ENCODE measurements at places on chromosomes 3 and 15. TPM values are rescaled to one million over a fixed set of nuclear protein-coding genes. Genes with fewer than 3 reads are reported as not detected.

PLA1A gene
- total RNA-seq = 0.14 TPM

THBS1 gene
- total RNA-seq = 276 TPM

IL5RA gene
- total RNA-seq = not detected

SLC35A5 gene
- 28.0 TPM for total RNA-seq

PIGBOS1 gene
- 8.2 TPM for total RNA-seq
